Osteoblast (primary cell): ENCODE measurements at places on chromosomes 6 and 20.

GRCh38 chr6:109702791-109703190 is 11.7 kb downstream of the FIG4 start:
- no peak for DNase-seq

GRCh38 chr20:64056889-64057627 is 5.9 kb upstream of the TCEA2 start:
- no peak for DNase-seq

DNA sequence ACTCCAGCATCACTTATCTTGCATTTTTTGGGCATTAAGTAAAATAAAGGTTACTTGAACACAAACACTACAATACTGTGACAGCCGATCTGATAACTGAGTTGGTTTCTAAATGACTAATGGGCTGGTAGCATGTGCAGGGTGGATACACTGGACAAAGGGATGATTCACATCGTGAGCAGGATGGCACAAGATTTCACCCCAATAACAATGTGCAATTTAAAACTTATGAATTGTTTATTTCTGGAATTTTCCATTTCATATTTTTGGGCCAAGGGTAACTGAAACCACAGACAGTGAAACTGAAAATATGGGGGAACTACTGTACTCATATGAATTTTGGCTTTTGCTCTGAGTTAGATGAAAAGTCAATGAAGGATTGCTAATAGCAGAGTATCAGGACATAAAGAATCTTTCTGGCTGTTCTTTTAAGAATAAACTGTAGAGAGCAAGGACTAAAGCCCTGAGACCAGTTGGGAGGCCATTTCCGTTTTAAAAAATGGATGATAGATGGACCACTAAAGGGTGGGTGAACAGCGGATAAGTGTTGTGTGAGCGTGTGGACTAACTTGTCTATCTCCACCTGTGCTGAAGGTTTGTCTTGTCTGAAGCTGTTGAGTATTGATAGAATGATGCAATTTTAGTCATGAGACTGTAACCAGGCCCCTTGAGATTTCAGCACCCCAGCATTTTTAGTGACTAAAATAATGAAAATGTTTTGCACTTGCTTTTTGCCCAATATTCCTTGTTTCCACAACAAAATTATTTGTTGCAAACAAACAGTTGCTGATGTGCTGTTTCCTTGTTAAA is 8.2 kb downstream of the SPINT3 start:
- no peak for DNase-seq

GRCh38 chr6:136592930-136593673 is 42.9 kb upstream of the MAP7 start:
- no peak for DNase-seq

- no peak for DNase-seq
Observed at GRCh38 chr6:163343609-163344008, 70.9 kb upstream of the QKI start.

GRCh38 chr20:34546751-34547181 is 11.8 kb upstream of the MAP1LC3A start:
- no peak for DNase-seq

DNA sequence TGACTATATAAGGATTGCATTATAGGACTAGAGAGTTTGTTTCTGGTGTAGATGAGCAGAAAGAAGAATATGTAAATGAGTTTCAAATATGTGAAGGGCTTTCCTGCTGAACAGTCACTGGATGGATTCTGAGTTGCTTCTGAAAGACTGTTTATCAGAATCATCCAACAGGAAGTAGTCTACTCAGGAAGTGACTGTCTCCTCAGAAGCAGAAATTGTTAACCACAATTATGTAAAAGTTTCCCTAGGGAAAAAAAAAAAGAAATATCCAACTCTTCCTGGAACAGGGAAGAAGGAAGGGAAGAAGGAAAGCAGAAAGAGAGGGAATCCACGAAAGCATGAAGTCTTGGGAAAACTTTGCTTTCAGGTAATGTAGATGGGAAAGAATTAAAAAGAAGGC is 138.9 kb downstream of the TENT5A start:
- DNase-seq, result no peak

- DNase-seq, result no peak
Observed at GRCh38 chr6:105821777-105822176, 264.4 kb upstream of the PRDM1 start.

GRCh38 chr6:27667016-27667656 is 194.2 kb upstream of the ZNF184 start:
- no peak for DNase-seq

DNA sequence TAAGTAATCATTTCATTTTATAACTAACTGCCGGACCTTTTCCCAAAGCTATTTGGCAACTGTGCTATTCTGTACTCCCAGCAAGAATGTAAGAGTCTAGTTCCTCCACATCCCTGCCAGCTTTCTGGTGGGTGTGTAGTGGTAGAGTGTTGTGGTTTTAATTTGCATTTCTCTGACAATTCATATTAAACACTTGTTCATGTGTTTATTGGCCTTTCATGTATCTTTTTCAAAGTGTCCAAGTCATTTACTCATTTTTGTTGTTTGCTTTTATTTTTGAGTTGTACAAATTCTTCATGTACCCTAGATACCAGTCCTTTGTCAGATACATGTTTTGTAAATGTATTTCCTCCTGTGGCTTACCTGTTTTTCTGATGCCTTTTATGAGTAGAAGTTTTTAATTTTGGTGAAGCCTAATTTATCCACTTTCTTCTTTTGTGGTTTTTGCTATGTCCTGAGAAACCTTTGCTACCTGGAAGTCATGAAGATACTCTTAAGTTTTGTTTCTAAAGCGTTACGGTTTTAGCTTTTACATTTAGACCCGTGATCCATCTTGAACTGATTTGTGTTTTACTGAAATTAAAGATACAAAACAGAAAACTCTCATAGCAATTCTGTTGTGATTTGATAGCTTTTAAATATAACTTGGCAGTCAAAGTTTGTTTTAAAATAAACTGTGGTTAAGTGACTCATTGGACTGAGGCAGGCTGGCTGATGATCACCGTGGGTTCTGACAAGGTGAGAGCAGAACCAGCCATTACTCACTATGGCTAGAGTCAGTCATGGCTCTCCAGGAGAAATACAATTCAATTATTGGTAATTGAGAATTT is 8.0 kb downstream of the MYLIP start:
- no peak for DNase-seq

- peak; percentile 37 for DNase-seq
Observed at GRCh38 chr20:36849333-36850065, 26.4 kb upstream of the TLDC2 start.

DNA sequence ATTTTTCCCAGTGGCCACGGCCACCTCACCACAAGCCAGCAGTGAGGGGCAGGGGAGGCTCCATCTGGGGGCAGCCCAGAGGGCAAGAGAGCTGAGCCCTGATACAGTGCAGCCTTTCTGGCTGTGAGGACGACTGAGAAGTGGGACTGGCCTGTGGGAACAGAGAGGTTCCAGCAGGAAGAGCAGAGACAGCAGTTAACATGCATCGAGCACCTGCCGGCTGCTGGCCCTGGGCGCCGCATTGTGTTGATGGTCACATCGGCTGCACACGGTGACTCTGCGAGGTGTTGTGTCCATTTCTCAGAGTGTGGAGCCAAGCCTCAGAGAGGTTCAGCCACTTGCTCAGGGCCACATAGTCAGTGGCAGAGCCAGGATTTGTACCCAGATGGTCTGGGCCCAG is 9.8 kb downstream of the FOXS1 start:
- peak; percentile 76 for DNase-seq

- DNase-seq, result no peak
Observed at GRCh38 chr6:70813885-70814284, 143.0 kb downstream of the B3GAT2 start.

DNA sequence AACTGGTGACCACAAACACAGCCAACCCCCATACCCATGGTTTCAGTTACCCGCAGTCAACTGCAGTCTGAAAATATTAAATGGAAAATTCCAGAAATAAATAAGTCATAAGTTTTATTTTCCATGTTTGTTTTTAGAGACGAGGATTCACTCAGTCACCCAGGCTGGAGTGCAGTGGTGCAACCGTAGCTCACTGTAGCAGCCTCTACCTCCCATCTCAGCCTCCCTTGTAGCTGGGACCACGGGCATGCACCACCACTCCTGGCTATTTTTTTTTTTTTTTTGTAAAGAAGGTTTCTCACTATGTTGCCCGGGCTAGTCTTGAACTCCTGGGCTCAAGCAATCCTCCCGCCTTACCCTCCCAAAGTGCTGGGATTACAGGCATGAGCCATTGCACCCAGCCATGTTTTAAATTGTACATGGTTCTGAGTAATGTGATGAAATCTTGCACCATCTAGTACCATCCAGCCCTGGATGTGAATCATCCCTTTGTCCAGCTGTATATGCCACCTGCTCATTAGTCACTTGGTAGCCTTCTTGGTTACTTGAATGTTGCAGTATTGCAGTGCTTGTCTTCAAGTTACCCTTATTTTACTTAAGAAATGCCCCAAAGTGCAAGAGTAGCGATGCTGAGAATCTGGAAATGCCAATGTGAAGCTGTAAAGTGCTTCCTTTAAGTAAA is 14.5 kb downstream of the CSNK2A1 start:
- DNase-seq, result peak; percentile 70

DNA sequence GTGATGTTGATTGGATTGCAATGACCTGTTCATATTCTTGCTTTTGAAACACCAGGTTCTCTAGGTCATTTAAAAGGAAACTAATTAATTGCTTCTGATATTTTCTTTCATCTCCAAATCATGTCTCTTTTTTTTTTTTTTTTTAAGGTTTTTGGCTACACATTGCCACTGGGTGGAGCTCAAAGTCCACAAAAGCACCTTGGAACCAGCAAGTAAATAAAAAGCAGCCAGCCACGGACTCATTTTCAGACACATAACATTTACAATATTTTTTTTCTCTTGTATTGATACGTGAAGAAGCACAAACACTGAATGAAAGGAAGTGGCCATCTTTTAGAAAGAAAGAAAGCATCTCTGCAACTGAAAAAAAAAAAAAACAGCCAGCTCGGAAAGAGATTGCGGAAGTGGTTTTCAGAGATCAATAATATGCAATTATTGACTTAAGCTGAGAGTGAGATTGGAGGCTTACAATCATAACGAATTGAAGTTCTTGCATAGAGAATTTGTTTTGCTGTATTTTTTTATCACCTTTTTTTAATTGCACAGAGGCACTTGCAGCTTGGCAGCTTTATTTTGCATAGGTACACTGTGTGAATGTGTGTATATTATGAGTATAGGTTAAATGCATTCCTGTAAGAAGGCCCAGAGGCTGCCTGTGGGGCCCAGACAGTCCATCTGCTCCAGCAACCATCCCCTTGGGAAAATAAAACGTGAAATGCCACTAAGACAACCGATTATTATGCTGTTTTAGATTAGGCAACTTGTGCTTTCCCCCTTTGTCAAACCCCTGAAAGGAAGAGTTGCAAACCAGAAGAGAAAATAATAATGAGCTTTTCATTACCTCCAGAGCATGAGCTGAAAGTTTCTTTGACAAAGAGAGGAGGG is 28.2 kb downstream of the CGA start:
- peak; percentile 89 for DNase-seq

GRCh38 chr6:143183666-143184065 is 123.0 kb downstream of the AIG1 start:
- DNase-seq, result no peak

DNA sequence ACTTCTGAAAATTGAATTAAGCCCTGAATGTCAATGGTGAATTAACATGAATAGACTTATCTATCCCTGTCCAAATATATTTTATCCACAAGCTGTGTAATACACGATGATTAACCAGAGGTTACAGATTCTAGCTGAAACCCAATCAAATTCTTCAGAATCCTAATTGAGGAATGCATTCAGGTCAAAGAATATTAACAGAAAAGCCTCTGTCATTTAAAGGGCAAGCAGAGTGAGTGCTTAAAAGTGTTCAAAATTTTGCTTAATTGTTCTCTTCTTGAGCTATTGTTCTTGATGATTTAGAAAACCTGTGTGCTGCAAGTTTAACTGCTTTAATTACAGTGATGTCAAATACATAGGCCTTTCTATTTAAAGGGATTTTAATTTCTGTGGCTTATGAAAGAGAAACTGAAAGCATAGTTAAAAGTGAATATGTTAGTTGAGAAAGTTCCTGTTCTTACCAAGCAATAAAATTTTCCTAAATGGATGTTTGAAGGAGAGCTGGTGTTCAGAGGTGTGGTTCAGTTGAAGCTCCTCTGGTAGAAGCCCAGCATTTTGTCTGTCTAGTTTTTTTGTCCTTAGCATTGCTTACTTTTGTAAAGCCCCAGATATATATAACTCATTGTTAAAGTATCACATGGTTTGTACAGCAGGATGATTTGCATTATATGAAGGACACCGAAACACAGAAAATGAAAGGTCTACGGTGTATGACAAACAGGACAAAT is 466.3 kb upstream of the PLCB4 start:
- DNase-seq, result peak; percentile 73

- DNase-seq, result no peak
Observed at GRCh38 chr6:159466926-159467325, 226.1 kb downstream of the SOD2 start.

- no peak for DNase-seq
Observed at GRCh38 chr6:106026748-106027715, 59.1 kb upstream of the PRDM1 start.

DNA sequence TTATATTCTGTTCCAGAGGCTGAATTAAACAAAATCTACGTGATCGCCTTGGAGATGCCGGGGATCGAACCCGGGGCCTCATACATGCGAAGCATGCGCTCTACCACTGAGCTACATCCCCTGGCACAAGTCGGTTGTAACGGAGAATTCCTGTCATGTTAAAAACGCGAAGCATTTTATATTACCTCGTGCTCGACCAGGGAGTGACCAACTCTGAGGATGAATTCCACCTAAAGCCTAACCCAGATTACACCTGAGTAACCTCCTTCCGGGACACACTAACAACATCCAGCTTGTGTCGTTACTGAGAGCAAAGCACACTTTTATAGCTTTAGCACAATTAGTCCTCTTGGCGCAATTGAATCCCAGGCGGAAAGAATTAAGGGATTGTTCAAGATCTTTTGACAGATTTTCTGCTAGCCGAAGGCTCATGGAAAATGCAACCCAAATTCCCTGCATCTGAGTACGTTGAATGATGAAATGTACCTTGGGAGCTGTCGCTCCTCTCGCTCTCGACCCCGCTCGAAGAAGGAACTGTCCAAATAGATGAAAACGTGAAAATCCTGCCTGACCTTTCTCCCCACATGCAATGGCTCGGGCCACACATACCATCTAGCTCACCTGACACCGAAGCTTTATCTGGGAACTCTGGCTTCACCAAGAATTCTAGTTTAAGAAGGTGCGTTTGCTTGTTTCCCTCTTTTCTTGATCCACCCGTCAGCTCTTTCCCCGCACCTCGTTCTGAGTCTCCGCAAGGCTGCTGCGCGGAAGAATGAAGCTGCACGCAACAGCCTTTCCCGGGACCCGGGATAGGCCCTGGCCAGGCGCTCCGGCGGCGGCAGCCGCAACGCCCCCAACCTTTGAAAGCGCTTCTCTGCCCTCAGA is 148.3 kb downstream of the GPX5 start:
- peak; percentile 72 for DNase-seq

DNA sequence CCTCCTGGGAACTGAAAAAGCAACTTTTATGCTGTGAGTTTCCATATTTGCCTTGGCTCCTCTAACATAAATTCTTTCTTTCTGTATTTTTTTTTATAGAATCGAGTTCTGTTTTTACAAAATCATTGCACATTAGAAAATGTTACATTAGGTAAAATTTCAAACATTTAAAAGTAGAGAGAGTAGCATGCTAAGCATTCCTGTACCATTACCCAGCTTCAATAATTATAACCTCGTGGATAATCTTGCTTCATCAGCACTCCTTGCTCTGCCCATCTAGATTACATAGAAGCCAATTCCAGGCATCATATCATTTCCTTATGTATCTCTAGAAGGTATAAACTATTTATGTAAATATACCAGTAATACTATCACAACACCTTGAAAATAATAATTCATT is 15.4 kb upstream of the FBXO30 start:
- no peak for DNase-seq
